ENCODE measurements at places on chromosomes 6 and 20. TPM values are rescaled to one million over a fixed set of nuclear protein-coding genes. Genes with fewer than 3 reads are reported as not detected.

DNA sequence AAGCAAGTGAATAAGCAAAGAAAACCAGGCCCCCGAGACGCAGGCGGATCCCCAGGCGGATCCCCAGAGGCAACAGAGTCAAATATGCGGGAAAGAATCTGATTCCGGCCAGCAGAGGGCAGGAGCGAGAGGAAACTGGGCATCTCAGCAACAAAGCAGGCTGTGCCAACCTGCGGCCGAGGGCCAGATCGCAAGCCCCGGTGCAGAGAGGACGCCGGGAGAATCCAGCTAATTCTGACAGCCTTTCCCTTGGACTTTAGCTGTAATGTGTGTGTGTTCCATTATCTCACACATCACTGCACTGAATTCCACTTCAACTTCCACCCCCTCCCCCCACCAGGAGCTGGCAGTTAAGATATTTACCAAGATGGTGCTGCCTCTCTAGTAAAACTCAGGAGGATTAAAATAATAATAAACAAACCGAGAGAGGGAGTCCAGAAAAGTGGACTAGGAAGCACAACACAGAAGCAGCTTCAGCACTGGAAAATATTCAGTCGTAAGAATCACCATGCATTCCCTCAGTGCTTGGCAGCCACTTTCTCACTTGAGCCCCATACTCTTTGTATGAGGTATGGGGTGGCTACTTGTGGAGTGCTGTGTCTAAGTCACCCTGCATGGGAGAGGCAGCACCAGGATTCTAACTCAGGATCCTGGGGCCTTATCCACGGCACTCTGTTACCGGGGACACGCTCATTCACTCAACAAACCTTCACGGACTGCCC is 66.2 kb upstream of the SNX9 start:
- no peak overlapping the region for H3K27ac ChIP-seq
- peaks cover 36% of the 10 kb centered on the region for H3K4me1 ChIP-seq
- no peak overlapping the region for H3K4me3 ChIP-seq
- no peaks in the 10 kb centered on the region for H3K36me3 ChIP-seq
- peak; percentile 85 for DNase-seq

DNA sequence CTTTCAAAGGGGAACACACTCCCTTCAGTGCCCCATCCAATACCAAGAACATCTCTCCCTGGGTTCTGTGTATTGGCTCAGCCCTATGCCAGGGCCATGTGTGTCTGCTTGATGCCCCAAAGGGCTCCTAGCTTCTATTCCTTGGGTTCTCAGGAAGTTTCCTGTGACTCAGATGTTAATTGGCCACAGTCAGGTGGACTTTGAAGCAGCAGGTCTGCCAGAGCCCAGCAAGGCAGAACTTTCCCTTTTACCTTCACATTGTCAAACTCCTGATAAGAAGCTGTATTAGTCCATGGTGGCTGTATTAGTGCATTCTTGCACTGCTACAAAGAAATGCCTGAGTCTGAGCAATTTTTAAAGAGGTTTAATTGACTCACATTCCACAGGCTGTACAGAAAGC is 116.0 kb upstream of the PTPRT start:
- H3K27me3 ChIP-seq, result no peaks in the 10 kb centered on the region
- H3K4me1 ChIP-seq, result no peaks in the 10 kb centered on the region
- no peak for DNase-seq
- H3K4me3 ChIP-seq, result no peak overlapping the region
- H3K27ac ChIP-seq, result no peak overlapping the region
- H3K36me3 ChIP-seq, result no peaks in the 10 kb centered on the region

C6orf58 gene
- total RNA-seq, result not detected

- no peak overlapping the region for H3K4me3 ChIP-seq
- H3K27ac ChIP-seq, result no peak overlapping the region
- H3K36me3 ChIP-seq, result no peaks in the 10 kb centered on the region
- H3K4me1 ChIP-seq, result no peaks in the 10 kb centered on the region
- DNase-seq, result peak; percentile 51
Observed at GRCh38 chr6:168194732-168195567, 115.9 kb upstream of the FRMD1 start.

DNA sequence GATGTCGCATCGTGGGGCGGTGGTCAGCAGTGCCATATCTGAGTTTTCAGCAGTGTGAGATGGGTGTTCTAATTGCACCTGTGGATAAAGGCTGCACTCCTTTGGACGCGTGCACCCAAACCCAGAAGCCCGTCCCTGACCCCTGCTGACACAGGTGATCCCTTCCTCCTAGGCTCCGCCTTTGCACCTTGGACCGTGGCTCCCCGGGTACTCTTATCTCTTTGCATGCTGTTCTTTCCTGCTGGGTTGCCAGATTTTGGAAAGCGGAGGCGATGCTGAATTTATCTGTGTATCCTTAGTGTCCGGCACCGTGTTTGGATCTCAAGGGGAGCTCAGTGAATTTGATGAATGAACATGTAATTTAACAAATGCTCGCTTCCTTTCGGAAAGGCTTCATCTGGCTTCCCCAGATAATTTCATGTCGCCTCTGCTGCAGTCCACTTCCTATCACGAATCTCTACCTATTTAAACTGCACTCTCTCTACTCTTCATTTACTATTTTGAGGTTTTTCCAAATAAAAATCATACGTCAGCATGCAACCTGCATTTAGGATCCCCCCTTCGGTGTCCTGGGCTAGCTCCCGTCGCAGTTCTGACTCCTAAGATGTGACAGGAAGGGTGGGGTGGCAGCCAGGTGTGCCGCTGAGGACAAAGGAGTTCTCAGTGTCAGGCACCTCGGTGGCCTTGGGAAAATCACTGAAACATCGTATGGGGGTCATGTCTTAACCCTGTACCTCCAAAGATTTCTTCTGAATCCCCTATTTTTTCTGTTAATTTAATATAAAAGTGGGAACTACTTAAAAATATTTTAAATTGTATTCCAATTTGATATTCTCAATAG is 753 bp upstream of the PERP start:
- peaks cover 43% of the 10 kb centered on the region for H3K27me3 ChIP-seq
- H3K4me3 ChIP-seq, result peak overlapping the region; percentile 53
- no peaks in the 10 kb centered on the region for H3K36me3 ChIP-seq
- H3K27ac ChIP-seq, result peak overlapping the region; percentile 85
- DNase-seq, result no peak
- no peaks in the 10 kb centered on the region for H3K4me1 ChIP-seq

FERMT1 gene
- total RNA-seq, result 1.0 TPM

DNA sequence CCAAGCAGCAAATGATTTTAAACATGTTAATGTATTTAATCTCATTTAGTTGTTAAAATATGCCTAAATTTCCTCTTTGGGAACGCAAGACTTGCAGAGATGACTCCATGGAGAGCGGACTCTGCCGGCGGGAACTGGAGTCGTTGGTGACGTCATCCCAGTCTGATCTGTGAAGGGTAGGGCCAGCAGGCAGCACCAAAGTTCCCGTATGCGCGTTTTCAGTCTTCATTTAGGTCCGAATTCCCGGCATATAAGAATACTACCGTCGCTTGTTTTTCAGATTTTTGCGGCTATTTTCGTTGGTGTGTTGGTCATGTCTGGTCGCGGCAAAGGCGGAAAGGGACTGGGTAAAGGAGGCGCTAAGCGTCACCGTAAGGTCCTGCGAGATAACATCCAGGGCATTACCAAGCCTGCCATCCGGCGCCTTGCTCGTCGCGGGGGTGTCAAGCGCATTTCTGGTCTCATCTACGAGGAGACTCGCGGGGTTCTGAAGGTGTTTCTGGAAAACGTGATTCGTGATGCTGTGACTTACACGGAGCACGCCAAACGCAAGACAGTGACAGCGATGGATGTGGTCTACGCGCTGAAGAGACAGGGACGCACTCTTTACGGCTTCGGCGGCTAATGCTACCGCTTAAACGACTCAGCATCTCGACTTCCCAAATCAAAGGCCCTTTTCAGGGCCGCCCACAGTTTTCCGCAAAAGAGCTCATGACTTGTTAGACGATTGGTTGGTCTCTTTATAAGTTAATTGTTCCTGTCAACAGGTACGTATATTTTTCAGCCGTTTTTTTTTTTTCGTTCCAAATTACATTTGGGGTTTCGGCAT is 117.3 kb downstream of the HFE start:
- H3K4me3 ChIP-seq, result peak overlapping the region; percentile 81
- no peaks in the 10 kb centered on the region for H3K36me3 ChIP-seq
- DNase-seq, result peak; percentile 89
- peak overlapping the region; percentile 95 for H3K27ac ChIP-seq

PROKR2 gene
- not detected for total RNA-seq

ZC3H12D gene
- total RNA-seq, result 0.16 TPM

SYCP2L gene
- 0.49 TPM for total RNA-seq

HLA-B gene
- total RNA-seq, result 390 TPM

DNA sequence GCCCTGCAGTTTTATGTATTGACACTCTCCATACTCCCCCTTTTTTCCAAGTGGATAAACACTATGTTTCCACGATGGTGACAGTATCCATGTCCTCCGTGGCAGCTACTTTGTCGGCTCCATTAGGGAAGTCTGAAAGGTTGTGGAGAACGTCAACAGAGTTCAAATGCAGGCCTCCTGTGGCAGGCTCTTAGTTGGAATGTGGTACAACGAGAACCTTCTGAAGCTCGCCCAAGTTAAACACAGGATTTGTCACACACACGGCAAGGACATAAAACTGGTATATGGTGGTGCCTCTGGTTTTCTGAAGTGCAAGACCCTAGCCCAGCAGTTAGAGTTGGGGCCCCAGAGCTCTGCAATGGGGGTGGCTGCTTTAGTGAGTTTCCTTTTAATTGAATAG is 187.0 kb upstream of the TAB2 start:
- no peak overlapping the region for H3K4me3 ChIP-seq
- no peaks in the 10 kb centered on the region for H3K36me3 ChIP-seq
- no peak for DNase-seq
- H3K4me1 ChIP-seq, result no peaks in the 10 kb centered on the region

GLP1R gene
- 0.25 TPM for total RNA-seq

All from heart left ventricle (tissue), 16 donors.